ENCODE measurements at places on chromosomes 12 and 14.

- DNase-seq: no peak
These were observed 15.4 kb downstream of the PXN start for GRCh38 chr12:120249875-120250795.

DNA sequence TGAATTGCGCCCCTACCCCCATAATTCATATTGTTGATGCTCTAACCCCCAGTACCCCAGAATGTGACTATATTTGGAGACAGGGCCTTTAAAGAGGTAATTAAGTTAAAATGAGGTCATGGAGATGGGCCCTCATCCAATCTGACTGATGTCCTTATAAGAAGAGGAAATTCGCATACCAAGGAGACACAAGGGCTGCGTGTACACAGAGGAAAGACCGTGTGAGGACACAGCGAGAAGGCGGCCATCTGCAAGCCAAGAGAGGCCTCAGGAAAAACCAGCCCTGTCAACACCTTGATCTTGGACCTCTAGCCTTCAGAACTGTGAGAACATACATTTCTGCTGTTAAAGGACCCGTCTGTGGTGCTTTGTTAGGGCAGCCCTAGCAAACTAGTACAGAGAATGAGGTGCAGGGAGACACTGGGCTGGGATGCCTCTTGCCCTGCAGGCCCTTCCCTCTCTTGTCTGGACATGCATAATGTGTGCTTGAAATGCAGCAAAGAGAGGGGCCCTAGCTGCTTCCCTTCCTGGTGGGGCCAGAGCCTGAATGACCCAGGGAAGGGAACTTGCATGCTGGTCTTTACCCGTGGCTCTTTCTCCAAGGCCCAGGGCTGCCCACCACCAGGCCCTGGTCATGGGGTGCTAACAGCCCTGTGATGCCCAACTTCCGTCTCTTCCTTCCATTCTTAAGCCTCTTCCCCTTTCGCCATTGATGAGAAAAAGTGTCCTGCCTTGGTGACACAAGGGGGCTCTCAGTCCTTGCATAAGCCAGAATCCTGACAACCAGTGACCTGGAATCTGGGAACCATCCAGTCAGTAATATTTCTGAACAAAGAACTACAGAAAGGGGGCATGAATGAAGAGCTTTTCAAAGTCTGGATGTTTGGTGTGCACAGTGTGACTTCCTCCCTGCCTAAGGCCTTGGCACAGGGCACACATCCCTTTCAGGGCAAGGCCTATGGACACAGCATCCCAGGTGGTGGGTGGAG, 50.0 kb upstream of the GPATCH2L start:
- DNase-seq: no peak

- no peak for DNase-seq
These were observed 298.3 kb downstream of the SSPN start for GRCh38 chr12:26493656-26494055.

GRCh38 chr12:12891080-12891880, at the start of gene GPRC5A:
Gene GPRC5A, plus strand, starts transcription at chr12:12891562. Its CDS starts 16,688 bp downstream, at chr12:12908250.
- DNase-seq: no peak

GRCh38 chr12:109552971-109553370, 20.3 kb downstream of the MMAB start:
- no peak for DNase-seq

GRCh38 chr14:45089813-45090212, 5.9 kb downstream of the PRPF39 start:
- DNase-seq: no peak

DNA sequence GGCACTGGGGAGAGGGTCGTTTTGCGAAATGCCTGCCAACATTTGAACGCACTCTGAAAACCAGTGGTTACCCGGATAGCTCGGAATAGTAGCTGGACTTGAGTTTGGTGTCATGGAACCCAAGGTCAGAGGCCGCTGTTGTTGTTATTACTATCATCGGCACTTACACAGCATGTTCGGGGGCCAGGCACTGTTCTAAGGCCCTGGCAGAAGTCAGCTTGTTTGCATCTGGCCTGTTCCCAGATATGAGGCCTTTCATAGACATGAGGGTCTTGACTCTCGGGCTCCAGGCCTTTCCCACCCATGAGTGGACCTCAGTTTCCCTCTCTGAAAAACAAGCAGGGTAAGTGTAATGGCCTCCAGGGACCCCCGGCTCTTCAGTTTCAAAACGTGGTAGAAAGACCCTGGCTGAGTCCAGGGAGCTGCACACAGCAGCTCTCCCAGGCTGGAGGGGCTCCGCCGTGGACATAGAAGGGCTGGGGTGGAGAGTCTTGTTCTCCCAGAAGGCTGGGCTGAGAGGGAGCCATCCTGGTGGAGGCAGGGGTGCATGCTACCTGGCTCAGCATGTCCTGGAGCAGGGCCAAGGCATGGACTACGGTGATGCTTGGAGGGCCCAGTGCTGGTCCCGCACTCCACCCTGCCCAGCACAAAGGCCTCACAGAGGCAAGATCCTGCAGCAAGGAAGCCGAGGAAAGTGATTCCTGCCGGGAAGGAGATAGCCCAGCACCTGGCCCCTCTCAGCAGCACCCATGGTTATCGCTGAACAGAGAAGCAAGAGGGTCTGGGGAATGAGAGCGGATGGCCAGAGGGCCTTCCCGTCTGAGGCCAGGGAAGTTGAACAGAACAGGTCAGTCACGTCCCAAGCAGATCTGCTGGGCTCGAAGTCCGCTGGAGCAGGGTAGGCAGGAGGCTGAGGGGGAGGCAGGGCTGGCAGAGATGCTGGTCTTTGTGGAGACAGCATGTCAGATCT, 63.5 kb upstream of the C14orf180 start:
- DNase-seq: no peak

GRCh38 chr14:23321572-23322547, 603 bp downstream of the PABPN1 start:
- DNase-seq: no peak

- no peak for DNase-seq
These were observed 639 bp downstream of the FZD10 start for GRCh38 chr12:130162745-130163460.

- no peak for DNase-seq
These were observed 246.8 kb upstream of the DAAM1 start for GRCh38 chr14:58941629-58942028.

DNA sequence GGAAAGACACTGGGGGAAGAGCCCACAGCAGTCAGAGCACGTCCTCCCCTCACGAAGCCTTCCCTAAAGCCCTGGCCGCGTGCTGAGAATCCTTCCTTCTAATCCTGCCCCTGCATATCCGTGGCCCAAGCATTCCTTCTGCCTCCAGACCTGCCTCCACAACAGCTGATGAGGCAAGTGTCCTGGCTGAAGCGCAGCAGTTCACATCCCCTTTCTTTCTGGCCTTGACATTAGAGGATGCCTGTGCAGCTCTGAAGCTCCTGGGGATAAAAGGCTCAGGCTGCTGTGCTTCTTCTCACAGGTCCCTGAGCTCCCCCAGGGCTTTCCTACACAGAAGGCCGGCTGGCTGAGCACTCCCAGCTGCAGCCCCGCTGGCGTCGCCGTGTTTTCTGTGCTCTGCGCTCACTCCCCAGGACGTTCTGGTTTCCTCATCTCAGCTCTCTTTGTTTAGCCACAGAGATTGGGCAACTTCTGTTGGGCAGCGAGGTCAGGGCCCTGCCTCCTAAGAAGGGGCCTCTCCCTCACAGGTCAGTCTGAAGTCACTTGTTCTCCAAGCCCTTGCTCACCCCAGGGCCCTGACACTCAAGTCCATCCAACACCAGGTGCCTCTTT, 45.8 kb downstream of the NINJ2 start:
- no peak for DNase-seq

DNA sequence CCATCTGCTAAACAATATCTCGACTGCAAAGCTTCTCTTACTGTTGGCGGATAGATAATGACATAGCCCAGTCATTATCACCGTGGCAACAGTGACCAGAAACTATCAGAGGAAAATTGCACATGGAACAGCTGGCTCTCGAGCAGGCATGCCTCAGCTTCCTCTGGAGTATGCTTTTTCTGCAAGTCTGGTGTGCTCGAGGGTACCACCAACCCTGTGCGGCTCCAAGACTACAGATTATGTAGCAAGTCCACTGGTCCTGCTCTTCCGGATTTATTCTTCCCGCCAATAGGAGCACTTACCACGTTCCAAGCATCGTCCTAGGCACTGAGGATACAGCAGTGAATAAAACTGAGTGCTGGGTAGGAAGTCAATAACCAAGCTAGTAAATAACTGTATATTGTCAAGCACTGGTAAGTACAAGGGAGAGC, 1.4 kb upstream of the GLRX5 start:
- DNase-seq: peak; percentile 36

DNA sequence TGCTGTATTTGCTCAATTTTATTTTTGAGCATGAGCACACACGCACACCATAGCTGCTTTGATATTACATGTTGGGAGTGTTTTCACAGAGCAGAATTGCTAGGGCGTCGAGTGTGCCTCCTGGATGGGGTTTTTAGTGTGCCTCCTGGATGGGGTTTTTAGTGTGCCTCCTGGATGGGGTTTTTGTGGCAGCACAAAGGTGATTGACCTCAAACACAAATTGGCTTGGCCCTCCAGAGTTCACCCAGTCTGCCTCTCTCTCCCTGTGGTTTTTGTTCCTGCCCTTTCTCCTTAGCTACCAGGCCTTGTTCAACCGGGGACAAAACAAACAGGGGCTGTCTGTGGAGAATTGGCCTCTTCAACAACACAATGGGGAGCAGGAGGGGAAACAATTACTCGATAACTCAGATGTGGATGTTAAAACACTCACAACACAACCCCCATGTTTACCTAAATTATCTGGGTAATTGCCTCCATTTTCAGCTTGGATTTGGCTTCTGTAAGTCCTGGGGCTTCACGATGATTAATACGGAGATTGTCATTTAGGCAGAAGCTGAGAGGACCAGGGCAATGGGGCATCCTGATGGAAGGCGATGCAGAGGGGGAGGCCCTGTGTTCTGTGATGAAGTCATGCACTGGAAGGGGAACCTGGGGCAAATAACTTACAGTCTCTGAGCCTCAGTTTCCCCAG, 26.9 kb downstream of the TBX3 start:
- no peak for DNase-seq

DNA sequence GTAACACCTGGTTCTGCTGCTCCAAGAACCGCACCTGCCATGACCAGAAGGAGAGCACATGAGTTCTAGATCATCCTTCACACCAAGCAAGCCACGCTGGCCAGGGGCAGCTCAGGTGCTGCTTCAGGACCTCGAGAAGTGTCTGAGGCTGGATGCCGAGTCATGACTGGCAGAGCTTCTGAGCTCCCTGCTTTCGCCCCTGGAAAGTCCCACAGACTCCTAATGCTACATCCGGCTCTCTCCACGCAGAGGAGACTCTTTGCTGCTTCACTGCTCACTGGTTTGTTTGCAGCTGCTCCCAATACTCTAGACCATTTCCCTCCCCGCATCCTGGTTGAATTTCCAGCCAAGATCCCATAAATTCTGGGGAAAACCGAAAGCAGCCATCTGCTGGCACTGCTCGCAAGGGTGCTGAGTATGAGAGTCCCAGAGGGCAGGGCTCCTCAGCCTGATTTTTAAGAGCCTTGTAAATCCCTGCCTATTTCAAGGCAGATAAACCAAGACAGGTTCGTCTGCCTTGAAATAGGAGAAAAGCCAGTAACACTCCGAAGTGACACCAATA, 1.4 kb downstream of the KRT2 start:
- DNase-seq: no peak

GRCh38 chr12:57124261-57124877, 3.9 kb upstream of the LRP1 start:
- DNase-seq: no peak

DNA sequence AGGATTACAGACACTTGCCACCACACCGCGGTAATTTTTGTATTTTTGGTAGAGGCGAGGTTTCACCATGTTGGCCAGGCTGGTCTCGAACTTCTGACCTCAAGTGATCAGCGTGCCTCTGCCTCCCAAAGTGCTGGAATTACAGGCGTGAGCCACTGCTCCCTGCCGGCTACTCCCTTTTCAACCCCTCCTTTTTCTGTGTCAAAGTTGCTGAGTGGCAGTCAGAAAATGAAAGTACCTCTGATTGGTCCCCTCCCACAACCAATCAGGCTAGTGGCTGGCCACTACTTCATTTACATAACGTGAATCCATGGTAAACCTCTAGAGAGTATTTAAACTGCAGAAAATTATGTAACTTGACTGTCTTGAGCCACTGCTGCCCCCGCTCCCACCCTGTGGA, 5.9 kb downstream of the RESF1 start:
- no peak for DNase-seq

GRCh38 chr12:39476121-39476520, 33.2 kb upstream of the KIF21A start:
- DNase-seq: no peak

- DNase-seq: peak; percentile 43
These were observed 58.8 kb upstream of the LTA4H start for GRCh38 chr12:96094201-96094600.

- no peak for DNase-seq
These were observed 89.2 kb downstream of the SPPL3 start for GRCh38 chr12:120814903-120815429.

DNA sequence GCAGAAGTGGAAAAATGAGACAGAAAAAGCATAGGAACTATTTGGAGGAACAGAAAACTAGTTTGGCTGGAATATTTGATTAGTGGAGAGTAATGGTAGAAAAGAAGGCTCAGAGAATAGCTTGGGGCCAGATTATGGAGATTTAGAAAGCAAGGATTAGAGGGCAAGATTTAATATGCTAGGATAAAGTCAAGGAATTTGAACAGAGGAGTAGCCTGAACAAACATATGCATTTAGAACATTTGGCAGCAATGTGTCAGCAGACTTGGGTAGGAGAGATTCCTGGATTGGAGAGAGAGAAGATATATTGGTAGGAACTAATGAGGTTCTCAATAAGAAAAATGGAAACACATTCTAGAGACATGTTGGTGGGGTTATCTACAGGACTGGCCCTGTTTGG, 229.2 kb upstream of the PKP2 start:
- no peak for DNase-seq

GRCh38 chr14:89775946-89776345, 178.6 kb downstream of the EFCAB11 start:
- no peak for DNase-seq

DNA sequence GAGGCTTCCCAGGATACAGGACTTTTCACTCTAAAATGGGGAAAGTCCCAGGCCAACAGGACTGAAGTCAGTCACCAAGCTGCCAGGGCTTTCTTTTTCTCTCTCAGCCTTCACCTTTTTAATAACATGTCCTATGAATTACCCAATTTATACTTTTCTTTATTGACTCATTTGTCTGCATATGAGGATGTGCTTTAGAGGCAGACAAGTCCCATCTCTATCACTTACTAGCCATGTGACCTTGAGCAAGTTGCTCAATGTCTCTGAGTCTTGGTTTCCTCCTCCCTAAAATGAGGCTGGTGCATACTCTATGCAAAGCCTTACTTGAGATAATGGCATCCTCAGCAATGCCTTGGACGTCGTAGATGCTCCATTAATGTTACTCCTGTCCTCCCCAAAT, 98.1 kb upstream of the TMPO start:
- no peak for DNase-seq

DNA sequence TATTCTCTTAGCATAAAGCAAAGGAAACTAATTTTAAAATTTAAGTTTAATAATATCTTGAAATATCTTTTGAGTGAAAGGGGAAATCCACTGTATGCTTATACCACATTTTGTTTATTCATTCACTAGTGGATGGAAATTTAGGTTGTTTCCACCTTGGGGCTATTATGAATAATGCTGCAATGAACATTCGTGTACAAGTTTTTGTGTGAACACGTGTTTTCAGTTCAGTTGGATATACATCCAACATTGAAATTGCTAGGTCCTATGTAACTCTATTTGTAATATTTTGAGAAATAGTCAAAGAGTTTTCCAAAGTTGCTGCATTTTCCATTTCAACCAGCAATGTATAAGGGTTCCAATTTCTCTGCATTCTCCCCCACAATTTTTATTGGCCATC, 83.7 kb upstream of the ETV6 start:
- no peak for DNase-seq

All from NCI-H2081 treated with DMSO at 0.1 percent for 48 hours (cell line).